ENCODE measurements at places on chromosomes 12 and 14.

GRCh38 chr12:92675092-92675865, 27.5 kb upstream of the PLEKHG7 start:
- no peak for DNase-seq

- no peak for DNase-seq
Observed at GRCh38 chr12:58443981-58444371, 476.3 kb downstream of the LRIG3 start.

DNA sequence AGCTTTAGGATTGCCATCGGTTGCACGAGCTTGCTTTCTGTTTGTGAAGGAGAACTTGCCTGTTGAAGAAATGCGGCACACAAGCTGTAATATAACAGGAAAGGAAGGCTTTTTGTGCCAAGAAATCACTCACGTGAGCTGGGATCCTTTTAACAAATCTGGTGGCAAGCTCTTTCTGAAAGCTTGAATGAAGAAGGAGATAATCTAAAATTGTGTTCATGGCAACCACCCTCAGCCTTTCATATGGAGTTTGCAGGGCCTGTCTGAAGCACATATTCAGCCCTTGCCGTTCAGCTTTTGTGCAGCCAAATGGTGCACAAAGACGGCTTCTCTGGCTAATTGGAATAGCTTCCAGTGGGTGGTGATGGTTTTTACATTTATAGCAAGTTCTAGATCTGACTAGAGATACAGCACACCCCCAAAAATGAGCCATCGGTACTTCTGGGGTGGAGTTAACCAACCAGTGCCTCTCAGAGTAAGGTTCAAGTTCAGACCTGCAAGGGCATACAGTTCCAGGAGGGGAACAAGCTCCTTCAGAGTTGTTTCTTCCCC, 107.4 kb downstream of the AEBP2 start:
- no peak for DNase-seq

GRCh38 chr12:19299765-19300164, 139.5 kb upstream of the AEBP2 start:
- peak; percentile 28 for DNase-seq

- no peak for DNase-seq
Observed at GRCh38 chr12:56010111-56010570, 10.7 kb upstream of the IKZF4 start.

DNA sequence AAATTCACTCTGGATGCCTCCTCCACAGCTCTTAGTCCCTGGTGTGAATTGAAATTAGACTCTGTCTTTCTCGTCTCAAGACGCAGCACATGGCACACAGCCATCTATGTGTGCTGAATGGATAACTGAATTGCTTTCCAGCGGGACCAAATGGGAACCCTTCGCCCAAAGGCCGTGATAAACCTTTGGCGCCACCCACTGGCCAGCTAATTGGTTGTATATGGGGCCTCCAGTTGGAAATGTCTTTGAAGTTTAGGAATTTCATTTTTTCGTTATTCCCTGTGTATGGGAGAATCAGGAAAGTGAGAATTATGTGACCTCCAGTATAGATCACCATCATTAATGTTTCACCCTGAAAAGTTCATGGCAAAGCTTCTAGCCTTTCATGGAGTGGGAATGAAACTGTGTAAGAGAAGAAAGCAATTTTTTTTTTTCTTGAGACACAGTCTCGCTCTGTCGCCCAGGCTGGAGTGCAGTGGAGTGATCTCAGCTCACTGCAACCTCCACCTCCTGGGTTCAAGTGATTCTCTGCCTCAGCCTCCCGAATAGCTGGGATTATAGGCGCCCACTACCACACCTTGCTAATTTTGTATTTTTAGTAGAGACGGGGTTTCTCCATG, 9.8 kb upstream of the HSP90AA1 start:
- DNase-seq: peak; percentile 87
